A549 treated with CpdA at 1 μM for 4 hours (cell line): ENCODE measurements at places on chromosomes 4 and X. TPM values are rescaled to one million over a fixed set of nuclear protein-coding genes. Genes with fewer than 3 reads are reported as not detected.

NWD2 gene
- total RNA-seq: not detected in 5 replicates

ODAPH gene
- 0.15 TPM in 1 of 5 replicates, not detected in the others for total RNA-seq

HAND2 gene
- total RNA-seq: 0.14 to 0.66 TPM (median 0.36 TPM) in 5 replicates

RAB41 gene
- not detected in 5 replicates for total RNA-seq

APBB2 gene
- total RNA-seq: 6.9 to 10.2 TPM (median 9.1 TPM) in 5 replicates

CLDN34 gene
- total RNA-seq: not detected in 5 replicates

TCEANC gene
- total RNA-seq: 0.63 to 0.82 TPM (median 0.80 TPM) in 5 replicates

LRCH2 gene
- 0.04 to 0.05 TPM in 2 of 5 replicates, not detected in the others for total RNA-seq

CASK gene
- 20.0 to 23.4 TPM (median 21.6 TPM) in 5 replicates for total RNA-seq

PPP1R3F gene
- total RNA-seq: 1.2 to 4.3 TPM (median 3.4 TPM) in 5 replicates

RHOXF2B gene
- total RNA-seq: not detected in 5 replicates

CXCL6 gene
- total RNA-seq: not detected in 5 replicates
